ENCODE measurements at places on chromosomes 7 and 10.

- no peak for DNase-seq
These were observed 73.3 kb downstream of the CREB3L2 start for GRCh38 chr7:137928626-137929025.

DNA sequence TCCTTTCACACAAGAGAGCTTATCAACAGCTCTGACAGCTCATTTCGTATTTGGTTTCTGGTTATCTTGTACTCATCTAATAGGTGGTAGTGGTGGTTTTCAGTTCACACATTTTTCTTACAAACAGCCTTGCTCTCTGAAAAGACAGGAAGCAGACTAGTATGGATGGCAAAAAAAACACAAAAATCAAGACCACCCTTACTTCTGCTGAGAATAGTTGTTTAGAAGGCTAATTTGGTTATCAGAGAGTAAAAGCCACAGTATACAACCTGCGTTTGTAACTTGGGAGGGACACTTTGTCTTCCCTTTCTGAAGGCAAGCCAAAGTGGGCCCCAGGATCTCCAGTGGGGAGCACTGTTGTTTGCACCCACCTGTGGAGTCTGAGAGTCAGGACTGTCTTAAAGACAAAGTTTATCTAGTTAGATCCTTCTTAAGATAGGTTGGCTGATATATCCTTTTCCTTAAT lies 68.0 kb downstream of the PIP4K2A start:
- DNase-seq, result no peak

- DNase-seq, result no peak
These were observed 18.0 kb downstream of the CALU start for GRCh38 chr7:128757203-128757602.

DNA sequence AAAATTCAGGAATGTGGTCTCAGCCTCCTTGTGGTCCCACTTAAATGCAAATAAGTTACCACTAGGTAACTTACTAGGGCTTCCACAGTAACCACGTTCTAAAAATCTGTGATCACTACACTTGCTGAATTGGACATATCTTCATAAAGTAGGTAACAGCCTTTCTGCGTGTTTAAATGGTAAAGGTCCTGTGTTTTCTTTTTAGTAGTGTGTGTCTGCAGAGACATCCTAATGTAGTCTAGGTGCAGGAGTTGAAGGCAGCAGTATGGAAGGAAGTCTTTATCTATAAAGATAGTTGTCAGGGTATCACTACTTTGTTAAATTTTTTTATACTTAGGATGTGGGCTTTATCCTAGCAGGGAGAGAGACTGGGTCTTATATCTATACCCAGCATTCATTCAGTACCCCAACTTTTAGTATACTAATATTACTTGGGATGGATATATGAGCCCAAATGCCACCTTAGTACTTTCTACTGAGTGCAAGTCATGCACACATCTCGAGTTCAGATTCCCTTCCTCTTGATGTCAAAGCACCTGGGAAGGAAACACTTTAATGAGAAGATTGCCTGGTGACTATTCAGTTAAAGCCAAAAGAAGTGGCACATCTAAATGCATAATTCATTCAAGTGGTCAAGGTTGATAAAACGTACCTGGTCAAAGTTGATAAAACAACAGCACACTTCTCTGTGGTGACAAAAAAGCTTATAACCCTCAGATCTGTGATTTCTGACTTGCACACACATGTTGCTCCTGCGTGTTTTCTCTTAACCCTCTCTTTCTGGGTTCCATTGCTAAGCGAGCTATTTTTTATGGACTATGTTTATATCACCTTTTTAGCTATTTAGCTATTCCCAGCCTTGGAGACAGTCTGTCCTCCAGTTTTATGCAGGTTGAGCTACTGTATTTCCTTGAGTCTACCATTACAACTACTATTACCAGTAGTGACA lies 281.1 kb upstream of the DKK1 start:
- no peak for DNase-seq

DNA sequence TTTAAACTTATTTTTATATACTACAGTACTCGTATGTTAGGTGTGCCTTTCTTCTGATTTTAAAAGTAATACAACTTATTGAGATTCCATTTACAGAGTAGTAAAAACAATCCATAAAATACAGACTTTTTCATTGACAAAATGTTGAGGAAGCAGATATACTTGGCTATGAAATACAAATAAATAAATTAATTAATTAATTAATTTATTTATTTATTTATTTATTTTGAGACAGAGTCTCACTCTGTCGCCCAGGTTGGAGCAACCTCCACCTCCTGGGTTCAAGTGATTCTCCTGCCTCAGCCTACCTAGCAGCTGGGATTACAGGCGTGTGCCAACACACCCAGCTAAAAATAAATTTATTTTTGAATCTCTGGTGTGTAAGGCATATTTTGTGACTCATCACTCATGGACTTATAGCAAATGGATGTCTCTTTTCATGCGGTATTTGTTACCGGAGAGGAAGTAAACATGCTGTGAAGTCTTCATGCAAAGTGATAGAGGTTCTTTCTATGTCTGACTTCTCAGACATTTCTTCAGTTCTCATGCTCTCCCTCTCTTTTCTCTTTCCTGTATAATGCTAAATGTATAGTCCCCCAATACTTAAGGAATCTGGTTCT lies 20.2 kb upstream of the SRPK2 start:
- no peak for DNase-seq

- no peak for DNase-seq
These were observed 18.7 kb downstream of the AMZ1 start for GRCh38 chr7:2706685-2707126.

- DNase-seq, result no peak
These were observed 50.4 kb downstream of the CFAP46 start for GRCh38 chr10:132892004-132892403.

- no peak for DNase-seq
These were observed 45.0 kb upstream of the CSTF2T start for GRCh38 chr10:51744235-51745000.

DNA sequence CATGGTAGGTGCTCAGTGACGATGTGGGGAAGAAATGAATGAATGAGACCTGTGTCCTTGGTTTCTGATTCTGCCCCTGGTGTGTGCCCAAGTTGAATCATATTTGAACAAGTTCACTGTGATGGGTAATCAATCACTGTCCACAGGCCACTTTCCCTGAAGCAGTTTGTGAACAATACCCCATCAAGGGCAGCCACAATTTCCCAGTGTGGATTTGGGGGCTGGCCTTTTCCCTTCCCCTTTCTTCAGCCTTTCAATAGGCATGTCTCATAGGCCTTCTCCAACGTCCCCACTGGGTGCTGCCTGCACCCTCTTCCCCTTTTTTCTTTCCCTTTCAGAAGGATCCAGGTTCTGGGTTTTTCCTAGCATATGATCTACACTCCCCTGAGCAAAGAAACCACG lies 64.7 kb downstream of the CREB5 start:
- DNase-seq, result no peak

GRCh38 chr10:116155191-116155590 lies 117.8 kb downstream of the GFRA1 start:
- DNase-seq, result no peak

DNA sequence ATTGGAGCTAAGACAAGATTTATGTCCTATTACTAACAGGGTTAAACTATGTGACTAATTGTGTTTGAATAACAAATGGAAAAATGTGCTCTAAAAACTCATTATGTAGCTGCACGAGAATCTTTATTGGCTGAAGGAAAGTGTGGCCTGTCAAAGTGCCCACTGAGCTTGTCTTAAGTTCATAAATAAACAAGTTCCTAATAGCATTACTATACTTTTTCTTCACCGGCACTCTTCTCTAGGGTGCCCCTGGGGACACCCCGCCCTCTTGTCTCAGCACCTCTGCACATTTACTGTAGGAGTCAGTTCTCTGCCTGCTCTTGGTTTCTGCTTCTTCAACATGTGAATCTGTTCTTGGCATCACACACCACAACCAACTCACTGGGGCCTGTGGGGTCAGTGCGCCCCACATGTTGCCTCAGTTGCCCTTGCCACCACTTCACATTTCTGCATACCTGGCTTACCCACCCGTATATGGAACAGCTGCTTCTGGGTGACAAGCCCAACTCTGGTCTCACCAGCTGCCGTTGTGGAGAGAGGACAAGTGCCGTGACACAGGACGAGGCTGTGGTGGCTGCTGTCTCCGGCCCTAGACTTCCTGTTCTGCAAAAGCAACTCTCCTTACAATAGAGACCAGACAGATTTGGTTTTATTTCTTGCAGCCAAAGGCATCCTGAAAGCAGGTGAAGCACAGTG lies 96.3 kb upstream of the DDC start:
- DNase-seq, result no peak

DNA sequence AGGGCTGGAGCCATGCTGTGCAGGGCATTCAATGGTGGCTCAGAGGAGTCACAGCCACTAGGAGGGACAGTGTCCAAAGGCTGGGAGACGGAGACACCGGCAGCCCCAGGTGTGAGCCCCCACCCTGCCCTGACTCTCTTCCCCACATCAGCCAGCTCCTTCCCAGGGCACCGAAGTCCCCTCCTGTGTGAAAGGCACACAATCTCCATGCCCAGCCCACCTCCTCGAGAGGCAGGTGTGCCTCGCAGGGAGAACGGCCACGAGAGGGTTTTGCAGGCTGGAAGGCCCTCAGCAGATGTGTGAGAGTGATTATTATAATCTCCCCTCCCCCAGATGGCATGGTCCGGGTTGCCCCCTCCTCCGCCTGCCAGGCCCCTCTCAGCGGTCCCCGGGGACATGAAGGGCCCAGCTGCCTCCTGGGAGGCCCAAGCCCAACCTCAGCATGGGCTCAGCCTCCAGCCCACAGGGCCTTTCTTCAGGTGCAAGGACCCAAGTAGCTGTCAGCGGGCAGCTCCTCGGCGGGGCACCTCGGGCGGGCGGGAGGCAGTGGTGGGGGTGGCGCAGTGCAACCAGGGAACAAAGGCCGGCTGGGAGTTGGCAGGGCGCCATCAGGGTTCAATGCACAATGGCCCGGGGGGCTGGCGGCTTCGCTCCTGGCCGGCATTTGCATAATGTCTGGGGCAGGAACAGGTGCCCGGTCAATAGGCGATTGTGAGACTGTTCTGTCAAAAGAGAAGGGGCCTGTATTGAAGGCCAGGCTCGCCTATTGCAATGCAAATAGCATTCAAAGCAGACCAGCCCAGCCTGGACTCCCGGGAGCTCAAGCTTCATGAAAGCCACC lies 155.3 kb upstream of the ZMIZ1 start:
- DNase-seq, result no peak

GRCh38 chr7:32659853-32660252 lies 164.6 kb downstream of the AVL9 start:
- DNase-seq, result no peak

GRCh38 chr7:21099432-21099831 lies 312.7 kb upstream of the SP8 start:
- no peak for DNase-seq

DNA sequence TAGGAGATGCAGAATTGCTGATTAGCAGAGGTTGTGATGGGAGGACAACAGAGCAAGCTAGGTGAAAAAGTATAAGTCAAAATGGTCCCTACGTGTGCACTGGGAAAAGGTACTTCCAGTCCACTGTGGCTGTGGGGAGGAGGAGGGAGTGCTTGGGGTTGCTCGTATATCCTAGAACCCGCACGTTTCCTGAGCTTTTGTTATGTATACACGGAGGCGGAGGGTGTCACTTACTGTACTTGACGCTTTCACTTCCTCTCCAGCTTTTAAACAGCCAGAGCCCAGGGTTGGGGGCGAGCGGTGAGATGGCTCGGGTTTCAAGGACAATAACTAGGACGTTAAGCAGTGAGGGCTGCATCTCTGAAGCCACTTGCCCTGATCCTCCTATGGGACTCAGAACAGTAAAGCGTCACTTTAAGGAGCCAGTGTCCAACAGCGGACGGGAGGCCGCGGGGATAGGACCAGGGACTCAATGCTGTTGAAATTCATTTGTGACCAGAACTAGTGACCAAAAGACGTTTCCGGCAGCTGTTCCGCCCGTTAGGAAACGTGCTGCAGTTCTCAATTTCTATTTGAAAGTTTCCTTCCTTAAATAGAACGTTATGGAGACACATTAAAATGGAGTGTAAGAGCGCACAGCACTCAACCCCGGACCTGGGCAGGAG lies 985 bp upstream of the ETV1 start:
- no peak for DNase-seq

- DNase-seq, result no peak
These were observed 23.3 kb downstream of the PODXL start for GRCh38 chr7:131533151-131533559.

DNA sequence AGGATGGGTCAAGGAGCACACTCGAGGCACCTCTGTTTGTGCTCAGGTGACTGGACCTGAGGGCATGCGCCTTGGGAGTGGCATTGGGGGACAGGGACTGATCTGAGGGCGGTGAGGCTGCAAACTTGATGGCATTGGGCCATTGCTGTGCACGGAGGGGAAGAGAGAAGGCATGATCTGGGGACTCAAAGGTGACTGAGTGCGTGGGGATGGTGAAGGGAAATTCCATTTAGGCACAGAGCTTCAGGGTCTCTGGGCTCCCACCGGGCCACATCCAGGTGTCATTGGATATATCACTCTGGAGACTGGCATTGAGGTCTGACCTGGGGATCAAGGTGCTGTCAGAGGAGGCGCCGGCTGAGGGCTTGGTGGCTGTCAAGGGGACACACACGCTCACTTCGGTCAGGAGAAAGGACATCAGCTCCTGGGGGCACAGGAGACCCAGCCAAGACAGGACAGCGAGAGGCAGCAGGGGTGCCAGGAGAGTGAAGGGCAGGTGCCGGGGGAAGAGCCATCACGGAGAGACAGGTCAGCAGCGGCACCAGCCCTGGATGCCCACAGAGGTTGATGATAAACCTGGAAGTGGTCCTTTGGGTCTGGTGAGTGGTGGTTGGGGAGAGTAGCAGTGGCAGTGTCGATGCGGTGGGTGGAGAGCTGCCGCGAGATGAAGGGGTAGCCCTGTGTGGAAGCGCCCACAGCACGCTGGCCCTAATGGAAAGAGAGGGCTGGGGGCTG lies 5.5 kb downstream of the ADCK2 start:
- no peak for DNase-seq

- DNase-seq, result no peak
These were observed 933.1 kb upstream of the LRRN3 start for GRCh38 chr7:110157631-110158362.

GRCh38 chr7:236967-237366 lies 44.6 kb downstream of the FAM20C start:
- no peak for DNase-seq

GRCh38 chr10:11359869-11360268 lies 251.6 kb downstream of the USP6NL start:
- no peak for DNase-seq

DNA sequence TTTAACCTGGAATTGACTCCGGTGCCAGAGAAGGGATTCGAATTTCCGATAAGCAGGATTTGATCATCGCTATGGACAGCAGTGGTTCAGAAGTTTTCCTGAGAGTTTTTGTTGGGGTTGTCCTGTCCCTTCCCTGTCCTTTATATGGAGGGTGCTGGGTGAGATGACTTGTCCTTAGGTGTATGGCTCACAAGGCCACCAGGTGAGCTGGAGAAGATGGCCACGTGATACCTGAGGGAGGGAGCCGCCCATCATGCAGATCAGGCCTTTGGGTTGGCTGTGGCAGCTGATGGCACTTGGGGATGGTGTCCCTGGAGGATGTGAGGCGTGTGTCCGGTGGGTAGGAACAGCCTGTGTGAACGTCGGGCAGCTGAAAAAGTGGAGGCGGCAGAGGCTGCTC lies 187.7 kb downstream of the PTPN20 start:
- no peak for DNase-seq

GRCh38 chr10:133440633-133441285 lies 13.0 kb upstream of the SCART1 start:
- no peak for DNase-seq

All from amniotic stem cell (primary cell).